ENCODE measurements at places on chromosomes 1 and 21.

- DNase-seq: no peak
Measured at GRCh38 chr21:33059380-33059841, 10.5 kb upstream of the OLIG1 start.

DNA sequence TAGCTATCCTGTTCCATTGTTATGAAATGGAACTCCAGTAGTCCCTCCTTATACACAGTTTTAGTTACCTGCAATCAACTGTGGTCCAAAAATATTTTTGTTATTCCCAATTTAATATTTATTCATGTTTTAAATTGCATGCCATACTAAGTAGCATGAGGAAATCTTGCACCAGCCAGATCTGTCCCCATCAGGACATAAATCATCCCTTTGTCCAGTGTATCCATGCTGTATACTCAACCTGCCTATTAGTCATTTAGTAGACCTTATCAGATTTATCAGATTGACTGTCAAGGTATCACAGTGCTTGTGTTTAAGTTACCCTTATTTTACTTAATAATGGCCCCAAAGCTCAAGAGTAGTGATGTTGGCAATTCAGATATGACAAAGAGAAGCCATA is 207.9 kb upstream of the DMRTA2 start:
- no peak for DNase-seq

DNA sequence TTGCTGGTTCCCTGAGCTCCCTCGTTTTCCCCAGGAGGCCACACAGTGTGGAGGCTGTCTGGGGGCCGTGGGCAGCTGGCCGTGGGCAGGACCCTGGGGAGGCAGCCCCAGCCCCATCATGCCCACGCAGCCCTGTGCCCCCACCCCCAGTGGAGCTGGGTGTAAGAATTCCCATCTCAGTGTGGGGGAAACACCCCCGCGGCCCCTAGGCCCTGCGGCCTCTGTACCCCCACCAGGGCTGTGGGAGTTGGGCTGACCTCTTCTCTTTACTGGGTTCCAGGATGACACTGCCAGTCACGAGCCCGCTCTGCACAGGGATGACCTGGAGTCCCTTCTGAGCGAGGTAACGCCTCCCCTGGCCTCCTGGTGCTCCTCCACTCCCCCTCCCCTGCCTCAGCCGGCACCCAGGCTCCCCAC is 3.7 kb upstream of the PFKL start:
- DNase-seq: no peak

DNA sequence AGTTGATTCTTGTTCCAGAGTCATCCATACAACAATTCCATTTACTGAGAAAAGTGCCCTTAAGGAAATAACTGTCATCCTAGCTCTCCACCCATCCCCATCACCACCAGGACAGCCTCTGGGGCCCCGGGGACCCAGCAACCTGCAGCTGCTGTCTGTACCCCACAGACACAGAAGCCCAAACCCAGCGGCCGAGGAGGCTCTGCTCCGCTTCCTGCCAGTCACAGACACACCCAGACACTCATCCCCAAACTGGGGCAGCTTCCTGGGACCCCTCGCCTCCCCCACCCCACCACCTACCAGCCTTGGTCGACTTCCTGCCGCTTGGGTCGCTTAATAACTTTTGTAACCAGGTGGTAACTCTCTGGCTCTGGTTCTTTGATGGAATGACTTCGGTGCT is 121.6 kb upstream of the SLC25A33 start:
- peak; percentile 69 for DNase-seq

DNA sequence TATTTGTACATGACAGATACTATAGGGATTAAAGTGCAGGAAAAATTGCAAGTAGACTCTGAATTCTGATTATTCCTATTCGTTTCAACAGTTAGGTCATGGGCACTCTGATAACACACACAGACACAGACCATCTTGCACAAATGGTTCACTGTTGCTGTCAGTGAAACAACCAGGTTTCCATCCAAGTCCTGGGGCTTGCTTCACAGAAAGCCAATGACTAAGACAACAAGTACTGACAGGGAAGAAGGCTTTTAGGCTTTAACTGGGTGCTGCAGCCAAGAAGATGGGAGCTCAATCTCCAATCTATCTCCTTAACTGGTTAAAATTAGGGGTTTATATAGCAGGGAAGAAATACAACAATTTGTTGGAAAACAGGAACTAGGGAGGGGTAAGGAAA is 57.6 kb downstream of the RIMS3 start:
- no peak for DNase-seq
